ENCODE measurements at places on chromosomes 12 and 14.

DNA sequence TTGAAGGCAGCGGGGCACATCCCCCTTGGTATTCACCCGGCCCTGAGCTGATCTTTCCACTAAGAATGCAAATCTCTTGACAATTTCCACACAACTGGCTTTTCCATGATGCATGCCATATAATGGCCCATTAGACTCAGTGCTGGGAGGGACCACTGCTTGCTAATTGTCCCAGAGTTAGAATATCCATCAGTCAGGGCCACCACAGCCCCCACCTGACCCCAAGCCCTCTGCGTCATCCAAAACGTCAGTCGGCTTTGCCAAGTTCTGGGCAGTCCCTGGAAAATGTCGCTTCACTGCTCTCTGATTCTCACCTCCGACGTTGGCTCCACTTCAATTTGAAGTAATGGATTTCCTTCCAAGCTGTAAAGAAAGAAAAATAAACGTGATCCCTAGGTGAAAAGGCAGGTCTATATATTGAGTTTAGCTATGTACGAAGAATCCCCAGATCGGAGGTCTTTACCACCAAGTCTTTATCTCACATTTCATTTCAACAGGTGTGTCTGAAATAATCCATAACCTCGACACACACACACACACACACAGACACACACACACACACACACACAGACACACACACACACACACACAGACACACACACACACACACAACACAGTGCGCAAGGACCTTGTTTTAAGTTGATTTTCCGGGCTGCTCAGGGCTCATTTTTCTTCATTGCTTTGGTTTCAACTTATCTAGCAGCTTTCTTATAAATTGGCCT lies 165.5 kb upstream of the NOS1 start:
- DNase-seq = no peak

GRCh38 chr12:15547691-15548090 lies 225.4 kb downstream of the PTPRO start:
- no peak for DNase-seq

DNA sequence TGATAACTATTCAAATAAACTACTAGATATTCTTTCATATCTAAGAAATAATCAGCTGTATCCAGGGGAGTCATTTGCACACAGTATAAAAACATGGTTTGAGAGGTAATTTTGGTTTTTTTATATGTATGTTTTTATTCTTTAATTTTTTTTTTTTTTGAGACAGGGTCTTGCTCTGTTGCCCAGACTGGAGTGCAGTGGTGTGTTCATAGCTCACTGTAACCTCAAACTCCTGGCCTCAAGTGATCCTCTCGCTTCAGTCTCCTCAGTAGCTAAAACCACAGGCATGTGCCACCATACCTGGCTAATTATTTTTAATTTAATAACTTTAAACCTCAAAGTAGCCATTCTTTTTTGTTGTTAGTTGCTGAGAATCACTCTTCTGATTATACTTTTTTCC lies 1.8 kb downstream of the PRORP start:
- DNase-seq = no peak

DNA sequence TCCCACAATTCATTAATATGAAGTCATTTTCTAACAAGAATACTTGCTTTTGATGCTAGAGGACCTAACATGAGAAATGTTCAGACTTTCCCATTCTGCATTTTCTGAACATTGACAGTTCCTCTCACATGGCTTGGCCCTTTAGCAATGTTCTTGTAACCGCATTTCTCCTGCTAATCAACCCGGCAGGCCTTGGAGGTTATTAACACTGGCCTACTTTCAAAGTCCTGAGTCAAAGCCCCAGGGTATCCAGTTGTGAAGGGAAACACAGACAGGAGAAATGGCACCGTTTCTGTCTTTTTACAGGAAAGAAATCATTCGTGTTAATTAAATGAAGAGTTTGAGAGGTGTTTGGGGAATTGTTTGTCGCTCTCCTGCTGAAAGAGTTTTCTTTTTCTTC lies 446.5 kb upstream of the MIS18BP1 start:
- DNase-seq = no peak

GRCh38 chr12:138898-139534 lies 72.4 kb downstream of the IQSEC3 start:
- DNase-seq = peak; percentile 13
